ENCODE measurements at places on chromosomes 4 and X.
A peak's percentile ranks its signal among the peaks of the same experiment; 100 is the strongest.

DNA sequence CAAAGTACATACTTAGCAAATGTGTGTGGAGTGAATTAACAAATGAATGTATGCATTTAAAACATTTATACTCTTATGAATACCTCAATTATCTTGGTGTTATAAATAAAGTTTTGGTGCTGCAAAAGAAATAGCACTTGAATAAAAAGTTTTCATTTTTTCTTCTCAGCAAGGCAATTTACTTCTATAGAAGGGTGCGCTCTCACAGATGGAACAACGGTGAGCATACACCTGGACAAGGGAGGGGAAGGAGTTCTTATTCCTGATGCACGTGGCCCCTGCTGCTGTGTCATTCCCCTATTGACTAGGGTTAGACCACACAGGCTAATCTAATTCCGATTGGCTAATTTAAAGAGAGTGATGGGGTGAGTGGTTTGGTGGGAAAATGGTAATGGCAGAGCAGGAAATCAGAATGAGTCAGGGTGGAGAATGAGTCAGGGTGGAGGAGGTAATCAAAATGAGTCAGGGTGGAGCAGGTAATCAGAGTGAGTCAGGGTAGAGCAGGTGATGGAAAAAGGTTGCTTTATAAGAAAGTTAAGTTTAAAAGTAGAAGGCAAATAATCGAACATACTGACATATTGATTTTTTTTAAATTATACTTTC, 28.2 kb upstream of the PGK1 start:
- no peak for ATAC-seq

GRCh38 chr4:8229331-8229975, 30.4 kb downstream of the SH3TC1 start:
- no peak for ATAC-seq

DNA sequence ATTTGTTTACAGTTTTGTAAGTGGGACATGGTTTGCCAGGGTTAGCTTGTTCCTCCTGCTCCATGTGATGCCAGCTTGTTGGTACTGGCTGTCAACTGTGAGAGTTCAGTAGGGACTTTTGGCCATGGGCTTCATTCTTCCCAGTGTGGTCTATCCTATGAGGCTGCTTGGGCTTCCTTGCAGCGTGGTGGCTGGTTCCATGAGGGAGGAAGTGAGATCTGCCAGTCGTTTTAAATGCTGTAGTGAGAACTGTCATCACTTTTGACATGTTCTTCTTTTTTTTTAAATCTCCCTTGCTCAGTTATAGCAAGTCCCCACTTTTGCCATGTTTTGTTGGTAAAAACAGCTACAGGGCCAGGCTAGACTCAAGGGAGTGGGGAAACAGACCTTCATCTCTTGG, 15.9 kb downstream of the NSD2 start:
- ATAC-seq: no peak

GRCh38 chr4:33407496-33407895, 2687.3 kb downstream of the PCDH7 start:
- ATAC-seq: no peak

DNA sequence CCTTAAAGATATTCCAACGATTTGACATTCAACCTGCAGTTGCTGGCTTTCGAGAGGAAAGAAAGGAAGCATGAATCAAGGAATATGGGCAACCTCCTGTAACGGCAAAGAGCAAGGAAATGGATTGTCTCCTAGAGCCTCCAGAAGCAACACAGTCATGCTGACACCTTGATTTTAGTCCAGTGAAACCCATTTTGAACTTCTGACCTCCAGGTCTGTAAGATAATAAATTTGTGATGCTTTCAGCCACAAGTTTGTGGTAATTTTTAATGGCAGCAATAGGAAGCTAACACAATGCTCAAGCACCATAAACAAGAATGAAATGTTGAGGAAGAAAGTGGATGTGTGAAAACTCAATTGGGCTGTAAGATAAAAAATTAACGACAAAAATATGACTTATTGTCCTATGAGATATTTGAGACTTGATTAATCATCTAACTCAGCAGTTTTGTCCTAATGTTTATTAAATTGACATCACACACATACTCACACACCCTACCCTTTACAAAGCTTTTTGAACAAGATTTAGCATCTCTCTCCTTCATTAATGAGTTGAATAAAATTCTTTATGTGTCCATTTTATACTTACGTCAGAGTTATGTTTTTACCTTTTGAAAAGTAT, 857.2 kb upstream of the INTU start:
- no peak for ATAC-seq

- no peak for ATAC-seq
Measured at GRCh38 chr4:36067116-36067515, 177.2 kb downstream of the ARAP2 start.

DNA sequence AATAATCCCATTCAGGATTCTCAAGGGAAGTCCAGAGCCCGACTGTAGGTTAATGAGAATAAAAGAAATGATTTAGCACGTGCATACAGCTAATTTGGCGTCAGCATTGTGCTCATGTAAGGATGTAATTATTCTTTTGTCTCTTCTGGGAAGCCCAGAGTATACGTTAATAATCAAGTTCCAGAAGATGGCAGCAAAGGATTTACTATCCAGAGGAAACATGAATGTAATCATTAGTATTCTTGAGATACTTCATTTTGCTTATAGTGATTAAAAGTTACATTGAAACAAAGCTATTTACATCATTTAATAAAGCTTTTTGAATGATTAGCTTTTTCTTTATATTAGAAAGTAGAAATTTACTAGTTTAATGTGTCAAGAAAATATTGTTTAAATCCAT, 27.1 kb upstream of the MAP9 start:
- peak; percentile 75 for ATAC-seq

GRCh38 chrX:146054311-146054710, 236.7 kb downstream of the SLITRK2 start:
- no peak for ATAC-seq

GRCh38 chrX:79065696-79066095, 78.8 kb upstream of the GPR174 start:
- ATAC-seq: no peak

GRCh38 chr4:16377887-16378286, 151.6 kb upstream of the TAPT1 start:
- no peak for ATAC-seq

DNA sequence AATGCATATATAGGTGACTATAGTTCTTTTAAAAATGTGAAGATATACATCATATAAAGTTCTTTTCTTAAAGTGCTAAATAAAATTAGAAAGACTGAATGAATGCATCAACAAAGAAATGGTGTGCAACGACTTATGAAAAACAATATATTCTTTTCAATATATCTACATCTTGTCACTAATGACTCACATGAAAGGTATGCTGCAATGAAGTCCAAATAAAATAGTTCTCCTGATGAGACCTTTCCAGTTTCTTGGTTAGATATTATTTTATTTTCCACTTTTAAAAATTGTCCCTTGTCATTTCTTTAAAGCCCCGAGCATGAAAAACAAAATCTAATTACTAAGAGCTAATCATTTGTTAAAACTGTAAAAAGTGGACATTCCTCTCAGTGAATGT, 462.1 kb downstream of the PCDH11X start:
- no peak for ATAC-seq

DNA sequence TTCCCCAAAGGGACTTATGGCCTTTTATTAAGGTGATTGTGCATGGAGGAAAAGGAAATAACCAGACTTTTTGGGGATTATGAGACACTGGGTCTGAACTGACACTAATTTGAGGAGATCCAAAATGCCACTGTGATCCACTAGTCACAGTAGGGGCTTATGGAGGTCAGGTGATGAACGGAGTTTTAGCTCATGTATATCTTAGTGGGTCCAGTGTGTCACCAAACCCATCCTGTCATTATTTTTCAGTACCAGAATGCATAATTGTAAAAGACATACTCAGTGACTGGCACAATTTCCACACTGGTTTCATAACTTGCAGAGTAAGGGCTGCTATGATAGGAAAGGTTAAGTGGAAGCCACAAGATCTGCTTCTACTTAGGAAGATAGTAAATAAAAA, 131.3 kb downstream of the RTL3 start:
- no peak for ATAC-seq

DNA sequence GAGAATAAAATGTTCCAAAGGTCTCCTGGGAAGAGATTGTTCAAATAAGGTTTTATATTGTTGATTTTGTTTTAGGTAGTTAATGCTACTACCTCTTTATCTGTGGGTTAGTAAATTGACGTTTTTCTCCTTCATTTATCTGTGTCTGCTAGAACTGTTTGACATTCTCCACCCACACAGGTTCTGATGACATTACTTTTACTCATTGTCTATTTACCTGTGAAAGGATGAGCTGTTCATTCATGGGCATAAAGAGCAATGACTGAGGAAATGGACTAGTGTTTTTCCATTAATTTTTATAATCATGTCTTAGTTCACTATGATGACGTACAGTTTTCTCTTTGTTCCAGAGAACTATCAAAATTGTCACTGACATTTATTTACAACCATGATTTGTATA, 75.6 kb downstream of the CPE start:
- no peak for ATAC-seq

- ATAC-seq: no peak
Measured at GRCh38 chr4:141933978-141934377, 297.6 kb downstream of the IL15 start.

GRCh38 chr4:105061136-105061696, 85.5 kb upstream of the TET2 start:
- ATAC-seq: peak; percentile 80

GRCh38 chr4:176840166-176840565, 47.4 kb upstream of the VEGFC start:
- ATAC-seq: no peak

GRCh38 chr4:48342606-48342880, 1.2 kb downstream of the SLAIN2 start:
- peak; percentile 0 for ATAC-seq

DNA sequence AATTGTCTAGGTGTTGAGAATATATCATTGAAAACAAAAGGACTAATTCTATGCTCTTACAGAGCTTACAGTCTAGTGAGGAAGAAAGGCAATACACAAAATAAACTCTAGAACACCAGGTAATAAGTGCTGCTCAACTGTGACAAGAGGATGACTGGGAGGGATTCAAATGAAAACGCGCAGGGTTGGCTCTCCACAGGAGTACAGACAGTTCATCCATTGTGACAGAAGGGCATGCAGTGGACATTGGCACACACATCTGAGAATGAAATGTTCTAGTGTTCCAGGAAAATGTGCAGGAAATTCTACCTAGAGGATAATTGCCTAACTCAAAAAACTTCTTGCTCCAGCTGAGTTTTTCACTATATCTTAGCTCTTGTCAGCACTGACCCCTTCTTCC, 492.0 kb downstream of the IDS start:
- no peak for ATAC-seq

- ATAC-seq: peak; percentile 4
Measured at GRCh38 chrX:132216806-132217202, 2.4 kb downstream of the RAP2C start.

DNA sequence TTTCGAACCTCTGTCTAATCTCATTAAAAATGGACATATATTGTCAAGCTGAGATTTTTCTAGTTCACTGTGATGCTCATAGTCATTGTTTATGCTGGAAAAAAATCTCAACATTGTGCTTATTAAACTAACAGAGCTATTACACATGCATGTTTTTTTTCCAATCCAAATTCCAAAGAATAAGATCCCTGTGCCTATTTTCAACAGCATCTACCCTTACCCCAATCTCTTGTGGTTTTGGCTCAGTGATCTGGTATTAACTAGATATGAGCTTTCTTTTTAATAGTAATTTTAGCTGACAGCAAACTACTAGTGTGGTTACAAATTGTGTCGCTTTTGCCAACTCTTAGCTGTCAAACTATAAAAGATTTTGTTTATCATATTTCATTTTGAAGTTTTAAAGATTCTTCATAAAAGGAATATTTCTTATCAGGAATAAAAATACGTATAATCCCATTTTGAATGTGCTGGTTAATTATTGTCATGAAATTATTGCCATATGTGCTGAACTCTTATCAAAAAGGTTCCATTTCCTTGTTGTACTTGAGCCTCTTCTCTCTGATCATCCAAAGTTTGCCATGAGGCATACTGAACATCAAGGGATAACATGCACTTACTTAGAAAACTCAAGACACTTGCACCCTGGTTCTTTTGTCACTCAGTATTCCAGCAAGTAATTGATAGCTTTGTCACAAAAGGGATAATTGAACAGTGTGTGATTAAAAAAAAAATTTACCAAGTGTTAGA, 241.2 kb downstream of the ARHGAP24 start:
- peak; percentile 81 for ATAC-seq

GRCh38 chr4:27368781-27369180, 508.1 kb downstream of the STIM2 start:
- no peak for ATAC-seq

- ATAC-seq: no peak
Measured at GRCh38 chrX:148609515-148610327, 109.3 kb downstream of the AFF2 start.

DNA sequence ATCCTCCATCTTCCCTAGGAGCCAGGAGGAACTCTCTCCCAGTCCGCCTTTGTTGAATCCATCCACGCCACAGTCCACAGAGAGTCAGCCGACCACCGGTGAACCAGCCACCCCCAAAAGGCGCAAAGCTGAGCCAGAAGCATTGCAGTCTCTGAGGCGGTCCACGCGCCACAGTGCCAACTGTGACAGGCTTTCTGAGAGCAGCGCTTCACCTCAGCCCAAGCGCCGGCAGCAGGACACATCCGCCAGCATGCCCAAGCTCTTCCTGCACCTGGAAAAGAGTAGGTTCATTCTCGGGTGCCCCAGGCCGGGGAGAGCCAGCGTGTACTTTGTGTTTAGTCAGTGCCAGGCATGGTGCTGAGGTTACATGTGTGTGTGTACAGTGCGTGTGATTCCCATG, 7.4 kb downstream of the MSL3 start:
- ATAC-seq: no peak

GRCh38 chrX:88135735-88136134, 611.3 kb upstream of the CPXCR1 start:
- no peak for ATAC-seq

DNA sequence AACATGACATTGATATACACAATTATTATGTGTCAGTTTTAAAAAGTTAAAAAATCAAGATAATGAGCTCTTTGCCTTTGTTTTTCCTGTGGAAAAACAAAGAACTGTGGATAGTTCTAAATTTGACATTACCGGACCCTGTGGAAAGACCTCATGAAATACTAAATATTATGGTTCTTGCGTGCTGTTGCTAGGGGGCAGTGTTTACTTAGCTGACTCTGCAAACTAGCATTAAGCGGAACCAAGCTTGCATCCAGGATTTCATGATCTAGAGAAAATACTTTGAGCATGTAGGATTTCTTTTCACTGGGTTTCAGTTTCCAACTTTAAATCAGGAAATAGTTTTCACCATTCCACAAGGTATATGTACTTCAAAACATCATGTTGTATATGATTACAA, 33.6 kb downstream of the CLCN4 start:
- ATAC-seq: peak; percentile 94

DNA sequence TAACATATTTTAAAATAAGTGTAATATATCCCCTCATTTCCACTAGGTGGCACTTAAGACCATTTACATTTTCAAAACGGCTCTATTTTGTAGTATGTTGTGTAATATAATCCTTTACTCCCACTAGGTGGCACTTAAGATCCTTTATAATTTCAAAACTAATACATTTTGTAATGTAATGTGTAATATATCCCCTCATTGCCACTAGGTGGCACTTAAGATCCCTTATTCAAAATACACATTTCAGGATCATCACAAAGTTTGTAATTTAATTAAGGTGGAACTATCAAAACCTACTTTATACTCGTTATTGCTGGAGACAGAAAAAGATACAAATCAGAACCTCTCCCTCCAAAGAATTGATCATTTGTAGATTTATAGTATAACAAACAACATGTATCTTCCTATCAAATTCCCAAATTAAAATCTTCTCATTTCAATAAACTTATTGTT, 132.5 kb downstream of the ARHGAP6 start:
- peak; percentile 96 for ATAC-seq
